ENCODE measurements at places on chromosomes 2 and 18.

DNA sequence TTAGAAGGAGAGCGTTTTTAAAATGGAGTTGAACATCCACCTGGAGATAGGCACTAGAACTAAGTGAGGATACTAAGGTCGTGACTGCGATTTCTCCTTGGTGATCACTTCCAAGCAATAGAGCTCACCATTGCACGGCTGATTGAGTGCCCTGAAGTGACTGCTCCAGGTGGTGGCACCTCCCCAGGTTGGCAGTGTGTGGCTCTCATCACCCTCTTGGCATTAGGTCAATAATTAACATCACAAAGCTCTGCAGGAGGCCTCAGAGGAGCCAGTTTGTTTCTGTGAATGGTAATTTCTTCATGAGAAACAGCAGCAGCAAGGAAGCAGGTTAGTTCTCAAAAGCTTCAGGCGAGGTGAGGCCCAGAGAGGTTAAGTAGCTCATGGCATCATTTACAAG is 259.6 kb downstream of the CLIP4 start:
- DNase-seq = no peak

- no peak for DNase-seq
Observed at GRCh38 chr2:30989746-30990145, 148.5 kb downstream of the GALNT14 start.

- DNase-seq = no peak
Observed at GRCh38 chr2:233974530-233975071, 57.4 kb downstream of the TRPM8 start.

DNA sequence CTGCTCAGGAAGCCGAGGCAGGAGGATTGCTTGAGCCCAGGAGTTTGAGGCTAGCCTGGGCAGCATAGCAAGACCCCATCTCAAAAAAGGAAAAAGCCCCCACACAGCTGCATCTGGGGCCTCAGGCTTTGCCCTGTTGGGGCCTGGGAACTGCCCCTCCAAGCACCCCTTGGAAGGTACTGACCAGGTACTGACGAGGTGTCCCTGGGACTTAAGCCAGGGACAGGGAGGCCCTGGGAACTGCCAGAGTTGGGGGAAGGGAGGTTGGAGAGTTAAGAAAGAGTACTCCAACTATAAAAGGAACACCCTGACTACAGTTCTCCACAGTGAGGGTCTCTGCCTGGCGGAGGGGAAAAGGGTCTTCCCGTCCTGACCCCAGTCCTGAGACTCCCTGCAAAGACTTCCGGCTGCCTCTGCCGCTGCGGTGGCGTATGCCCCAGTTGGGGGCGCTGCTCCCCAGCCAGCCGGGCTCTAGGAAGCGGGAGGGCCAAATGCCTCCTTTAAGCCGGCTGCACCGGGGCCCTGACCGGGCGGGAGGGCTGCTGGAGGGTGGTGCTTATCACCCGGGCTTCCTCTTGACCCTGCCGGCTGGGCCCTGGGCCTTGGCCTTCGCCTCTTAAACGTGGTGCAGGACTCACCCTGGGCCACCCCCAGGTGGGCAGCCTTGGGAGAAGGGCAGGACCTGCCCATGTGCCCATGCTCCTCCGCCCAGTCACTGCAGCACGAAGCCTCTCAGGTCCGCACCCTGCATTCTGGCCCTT is 12.8 kb downstream of the SLC30A3 start:
- peak; percentile 82 for DNase-seq

DNA sequence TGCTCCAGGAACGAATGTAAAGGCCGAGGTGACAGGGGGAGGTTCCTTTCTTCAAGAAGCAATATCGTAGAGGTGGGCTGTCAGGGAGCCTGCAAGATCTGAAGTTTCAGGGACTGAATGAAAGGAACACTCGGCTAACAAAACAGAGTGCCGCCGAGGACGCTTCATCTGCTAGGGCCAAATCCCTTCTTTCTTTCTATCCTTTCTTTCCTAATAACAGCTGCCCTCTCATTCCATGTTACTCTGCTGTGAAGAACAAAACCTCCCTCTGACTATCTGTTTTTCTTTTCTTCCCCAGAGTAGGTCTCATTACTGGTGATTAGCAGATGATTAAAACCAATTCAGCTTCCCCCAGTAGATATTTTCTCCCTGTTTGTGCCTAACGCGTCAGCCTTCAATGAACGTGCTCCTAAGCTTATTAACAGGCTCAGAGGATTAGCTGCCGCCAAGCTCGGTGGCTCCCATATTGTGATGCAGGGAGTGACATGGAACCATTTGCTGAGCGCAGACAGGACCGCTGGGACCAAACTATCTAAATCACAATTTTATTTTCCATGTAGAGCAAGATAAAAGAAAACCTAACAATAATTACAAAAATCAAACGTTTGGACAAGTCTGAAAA is 414.6 kb downstream of the TMEM182 start:
- no peak for DNase-seq

DNA sequence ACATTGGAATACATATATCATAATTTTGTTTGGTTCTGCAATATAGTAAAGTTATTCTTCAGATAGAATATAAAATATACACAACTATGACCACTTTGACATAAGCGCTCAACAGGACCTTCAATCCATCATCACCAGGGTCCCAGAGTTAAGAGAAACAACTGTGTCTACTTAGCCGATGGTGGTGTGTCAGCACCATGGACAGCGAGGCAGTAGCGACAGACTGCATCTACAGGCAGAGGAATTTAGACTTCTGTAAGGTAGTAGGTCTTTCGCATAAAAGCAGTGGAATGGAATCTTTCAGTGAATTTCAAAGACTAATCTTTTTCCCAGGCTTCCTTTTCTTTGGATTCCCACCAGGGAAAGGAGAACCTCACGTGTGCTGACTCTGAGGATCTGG is 20.5 kb upstream of the LRPPRC start:
- peak; percentile 24 for DNase-seq

- no peak for DNase-seq
Observed at GRCh38 chr2:6523476-6523875, 342.2 kb downstream of the CMPK2 start.

DNA sequence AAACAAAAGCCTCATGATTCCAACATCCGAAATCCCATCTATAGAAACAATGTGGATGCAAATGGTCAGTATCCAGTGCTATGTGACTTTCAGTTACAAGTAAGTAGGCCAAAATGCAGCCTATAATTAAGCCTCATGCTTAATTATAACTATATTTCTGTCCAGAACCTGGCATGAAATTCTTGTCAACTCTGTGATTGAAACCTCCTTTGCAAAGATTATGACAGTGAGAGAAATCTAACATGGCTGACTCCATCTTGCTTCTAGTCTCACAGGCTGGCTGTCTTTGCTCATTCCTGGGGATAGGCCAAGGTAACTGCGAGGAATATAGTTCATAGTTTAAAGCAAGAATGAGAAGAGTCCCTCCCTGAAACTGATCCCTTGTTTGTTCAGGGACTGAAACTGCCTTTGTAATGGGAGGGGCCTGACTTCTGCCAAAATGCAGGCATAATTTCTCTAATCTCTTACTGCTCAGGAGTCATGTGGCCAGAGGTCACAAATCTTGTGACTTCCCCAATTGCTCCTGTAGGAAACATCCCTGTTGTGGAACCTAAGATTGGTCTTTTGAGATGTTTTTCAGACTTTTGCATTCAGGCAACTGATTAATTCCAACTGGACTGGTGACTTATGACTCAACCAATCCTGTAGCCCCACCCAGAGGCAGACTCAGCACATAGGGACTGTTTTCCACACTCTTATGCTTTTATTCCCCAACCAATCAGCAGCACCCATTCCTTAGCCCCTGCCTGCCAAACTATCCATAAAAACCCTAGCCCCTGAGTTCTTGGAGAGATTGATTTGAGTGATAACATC is 84.5 kb upstream of the TLK1 start:
- no peak for DNase-seq

DNA sequence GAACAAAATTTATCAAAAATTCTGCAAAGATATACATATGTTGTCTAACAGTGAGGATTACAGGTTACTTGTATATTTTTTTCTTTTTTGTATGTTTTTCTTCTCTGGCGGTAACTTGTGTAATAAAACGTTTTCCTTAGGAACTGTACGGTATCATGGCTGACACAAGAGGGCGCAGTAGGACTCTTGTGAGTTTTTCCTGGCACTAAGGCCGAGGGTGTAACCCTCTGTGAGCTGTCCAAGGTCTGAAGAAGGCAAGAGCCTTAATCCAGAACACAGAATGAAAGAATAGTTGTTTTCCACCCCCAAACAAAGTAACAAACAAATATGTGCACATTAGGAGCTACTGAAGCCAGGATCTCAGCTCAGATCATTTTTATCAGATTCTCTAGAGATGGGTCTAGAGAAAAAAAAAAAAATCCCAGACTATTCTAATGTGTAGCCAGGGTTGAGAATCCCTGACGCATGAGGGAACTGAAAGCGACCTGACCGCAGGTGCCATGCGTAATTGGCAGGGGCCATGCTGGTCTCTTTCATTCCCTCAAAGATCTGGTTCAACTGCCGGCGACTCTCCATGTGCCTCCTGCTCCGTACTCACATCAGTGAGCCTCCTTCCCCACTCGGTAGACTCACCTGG is 27.0 kb downstream of the TMEM200C start:
- DNase-seq = peak; percentile 45

- no peak for DNase-seq
Observed at GRCh38 chr2:134308474-134309385, 54.9 kb downstream of the MGAT5 start.

GRCh38 chr2:12641441-12641840 is 75.3 kb upstream of the TRIB2 start:
- no peak for DNase-seq

- no peak for DNase-seq
Observed at GRCh38 chr2:111048856-111049768, 71.6 kb upstream of the BCL2L11 start.

GRCh38 chr2:20454036-20454981 is 7.4 kb downstream of the RHOB start:
- DNase-seq = no peak

DNA sequence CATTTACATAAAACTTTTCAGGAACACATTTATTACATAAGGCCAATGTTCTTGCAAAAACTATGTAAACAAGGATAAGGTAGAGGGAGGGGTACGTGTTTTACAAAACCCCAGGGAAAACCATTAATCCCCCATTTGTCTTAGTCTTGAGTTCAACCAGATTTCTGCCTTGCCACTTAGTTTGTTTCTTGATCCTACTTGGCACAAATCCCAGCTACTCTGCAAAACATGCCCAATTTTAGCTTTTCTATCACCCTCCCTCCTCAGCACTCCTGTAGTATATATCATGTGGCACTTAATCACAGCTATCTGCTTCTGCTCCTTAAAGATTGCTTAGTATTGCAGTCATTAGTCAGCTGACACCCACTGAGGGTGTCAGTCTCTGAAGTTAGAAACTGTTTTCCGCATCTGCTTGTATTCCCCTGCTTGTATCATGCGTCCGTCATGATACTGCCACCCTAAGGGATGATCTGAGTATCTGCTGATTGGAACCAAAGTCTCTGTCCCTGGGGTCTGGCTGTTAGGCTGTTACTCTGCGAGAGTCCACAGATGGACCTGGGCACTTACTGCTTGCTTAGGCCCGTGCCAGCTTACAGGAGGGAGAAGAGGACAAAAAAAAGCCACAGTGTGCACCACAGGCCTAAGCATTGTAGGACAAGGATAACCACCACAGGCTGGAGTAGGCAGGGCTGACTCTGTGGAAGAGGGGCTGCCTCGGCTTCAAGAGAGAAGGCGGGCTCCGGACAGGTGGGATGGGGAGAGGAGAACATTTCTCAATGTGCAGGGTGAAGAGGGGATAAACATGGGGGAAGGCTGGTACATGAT is 82.2 kb downstream of the EPAS1 start:
- DNase-seq = no peak

GRCh38 chr18:49837889-49838288 is 24.6 kb upstream of the ACAA2 start:
- DNase-seq = no peak

DNA sequence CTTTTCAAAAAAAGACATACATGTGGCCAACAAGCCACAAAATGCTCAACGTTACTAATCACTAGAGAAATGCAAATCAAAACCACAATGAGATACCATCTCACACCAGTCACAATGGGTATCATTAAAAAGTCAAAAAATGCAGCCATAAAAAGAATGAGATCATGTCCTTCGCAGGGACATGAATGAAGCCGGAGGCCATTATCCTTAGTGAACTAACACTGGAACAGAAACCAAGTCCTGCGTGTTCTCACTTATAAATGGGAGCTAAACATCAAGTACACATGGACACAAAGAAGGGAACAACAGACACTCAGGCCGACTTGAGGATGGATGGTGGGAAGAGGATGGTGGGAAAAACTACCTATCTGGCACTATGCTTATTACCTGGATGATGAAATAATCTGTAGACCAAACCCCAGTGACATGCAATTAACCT is 17.8 kb upstream of the ATL2 start:
- no peak for DNase-seq

DNA sequence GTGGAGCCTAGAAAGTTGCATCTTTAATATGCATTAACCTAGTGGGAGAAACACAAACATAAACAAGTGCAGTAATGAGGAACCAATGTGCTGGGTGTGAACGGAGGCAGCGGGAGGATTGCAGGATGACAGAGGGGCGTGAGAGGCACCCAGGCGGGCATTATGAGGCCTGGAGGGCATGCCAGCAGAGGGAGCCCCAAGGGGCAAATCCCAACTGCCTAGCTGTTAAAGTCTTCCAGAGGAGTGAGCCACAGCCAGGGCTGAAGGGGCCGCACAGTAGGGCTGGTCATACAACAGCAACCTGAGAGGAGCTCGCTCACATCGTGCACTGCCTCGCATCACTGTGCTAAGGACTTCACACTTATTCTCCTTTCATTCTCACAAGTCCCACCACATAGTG is 13.3 kb upstream of the PRELID3A start:
- no peak for DNase-seq

DNA sequence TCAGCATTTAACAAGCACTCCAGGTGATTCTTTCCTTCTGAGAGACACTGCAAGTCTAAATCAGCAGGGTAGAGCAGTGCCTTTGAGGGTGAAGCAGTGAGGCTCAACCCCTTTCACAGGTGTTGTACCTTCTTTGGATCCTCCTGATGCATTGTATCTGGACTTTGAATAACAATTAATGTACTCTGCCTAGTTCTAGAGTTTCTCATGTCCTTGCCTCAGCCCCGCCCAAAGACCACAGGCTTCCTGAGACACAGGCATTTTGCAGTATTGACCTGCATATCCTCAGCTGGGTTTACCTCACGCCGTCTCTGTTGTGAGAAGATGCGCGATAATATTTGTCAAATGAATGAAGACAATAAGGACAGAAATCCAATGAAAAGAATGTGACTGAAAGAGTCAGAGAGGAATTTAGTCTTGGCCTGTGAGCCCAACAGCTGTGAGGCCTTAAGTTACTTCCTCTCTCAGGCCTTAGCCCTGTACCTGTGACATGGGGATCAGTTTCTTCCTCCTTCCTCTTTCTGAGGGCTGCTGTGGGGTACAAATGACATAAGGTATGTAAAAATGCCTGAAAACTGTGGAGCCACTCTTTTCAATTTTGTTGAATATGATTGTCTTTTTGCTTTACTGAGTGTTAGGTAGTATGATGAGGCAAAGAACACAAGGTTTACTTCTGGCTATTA is 43.7 kb downstream of the WIPF1 start:
- peak; percentile 48 for DNase-seq

DNA sequence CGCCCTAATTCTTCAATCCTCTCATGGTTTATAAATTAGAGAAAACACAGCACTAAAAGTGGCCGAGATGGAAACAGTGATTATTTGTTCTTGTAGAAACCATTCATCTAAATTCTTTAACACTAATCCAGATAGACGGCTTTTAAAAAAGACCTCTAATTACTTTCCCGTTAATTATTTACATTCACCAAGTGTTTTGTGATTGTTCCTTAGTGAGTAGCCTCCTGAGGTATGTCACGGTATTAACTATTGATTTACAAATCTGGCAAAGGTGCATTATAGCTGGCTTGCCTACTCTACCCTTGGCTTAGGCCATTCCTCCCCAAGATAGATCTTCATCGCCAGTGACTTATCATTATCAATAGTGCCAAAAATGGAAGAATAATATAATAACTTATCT is 436.4 kb upstream of the ST6GAL2 start:
- DNase-seq = no peak

Data from GM10248 (cell line).